Hypothalamus (tissue), 51 donors: ENCODE measurements at places on chromosomes 4 and X.

DNA sequence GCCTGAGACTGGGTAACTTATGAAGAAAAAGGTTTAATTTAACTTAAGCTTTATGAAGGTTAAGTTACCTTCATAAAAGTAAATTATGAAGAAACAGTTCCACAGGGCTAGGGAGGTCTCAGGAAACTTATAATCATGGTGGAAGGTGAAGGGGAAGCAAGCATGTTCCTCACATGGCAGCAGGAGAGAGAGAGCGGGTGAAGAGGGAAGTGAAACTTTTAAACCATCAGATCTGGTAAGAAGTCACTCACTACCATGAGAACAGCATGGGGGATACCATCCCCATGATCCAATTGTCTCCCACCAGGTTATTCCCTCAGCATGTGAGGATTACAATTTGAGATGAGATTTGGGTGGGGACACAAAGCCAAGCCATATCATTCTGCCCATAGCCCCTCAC lies 944.7 kb upstream of the NDST4 start:
- no peak for DNase-seq

- no peak for DNase-seq
Measured at GRCh38 chr4:25977397-25978170, 63.6 kb downstream of the SMIM20 start.

- DNase-seq: no peak
Measured at GRCh38 chrX:129900054-129900453, 5.9 kb upstream of the UTP14A start.

DNA sequence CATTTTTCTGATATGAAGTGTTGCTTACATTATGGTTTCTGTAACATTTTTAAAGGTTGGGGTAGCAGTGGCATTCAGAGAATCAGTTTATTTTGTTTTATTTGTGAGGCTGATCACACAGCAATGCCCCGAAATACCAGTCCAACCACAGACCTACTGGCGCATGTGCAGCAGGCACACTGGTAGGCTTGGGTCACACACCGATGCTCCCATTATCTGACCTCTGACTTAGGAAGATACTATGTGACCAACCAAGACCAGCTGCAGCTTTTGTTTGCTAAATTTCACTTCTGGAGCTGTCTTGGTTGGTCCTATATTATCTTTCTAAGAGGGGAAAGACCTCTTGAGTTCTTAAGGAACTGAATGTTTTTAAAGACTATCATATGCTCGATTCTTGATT lies 18.7 kb downstream of the PGM2 start:
- no peak for DNase-seq

GRCh38 chr4:112130906-112131305 lies 14.3 kb upstream of the FAM241A start:
- no peak for DNase-seq
